ENCODE measurements at places on chromosomes 1 and 21.

DNA sequence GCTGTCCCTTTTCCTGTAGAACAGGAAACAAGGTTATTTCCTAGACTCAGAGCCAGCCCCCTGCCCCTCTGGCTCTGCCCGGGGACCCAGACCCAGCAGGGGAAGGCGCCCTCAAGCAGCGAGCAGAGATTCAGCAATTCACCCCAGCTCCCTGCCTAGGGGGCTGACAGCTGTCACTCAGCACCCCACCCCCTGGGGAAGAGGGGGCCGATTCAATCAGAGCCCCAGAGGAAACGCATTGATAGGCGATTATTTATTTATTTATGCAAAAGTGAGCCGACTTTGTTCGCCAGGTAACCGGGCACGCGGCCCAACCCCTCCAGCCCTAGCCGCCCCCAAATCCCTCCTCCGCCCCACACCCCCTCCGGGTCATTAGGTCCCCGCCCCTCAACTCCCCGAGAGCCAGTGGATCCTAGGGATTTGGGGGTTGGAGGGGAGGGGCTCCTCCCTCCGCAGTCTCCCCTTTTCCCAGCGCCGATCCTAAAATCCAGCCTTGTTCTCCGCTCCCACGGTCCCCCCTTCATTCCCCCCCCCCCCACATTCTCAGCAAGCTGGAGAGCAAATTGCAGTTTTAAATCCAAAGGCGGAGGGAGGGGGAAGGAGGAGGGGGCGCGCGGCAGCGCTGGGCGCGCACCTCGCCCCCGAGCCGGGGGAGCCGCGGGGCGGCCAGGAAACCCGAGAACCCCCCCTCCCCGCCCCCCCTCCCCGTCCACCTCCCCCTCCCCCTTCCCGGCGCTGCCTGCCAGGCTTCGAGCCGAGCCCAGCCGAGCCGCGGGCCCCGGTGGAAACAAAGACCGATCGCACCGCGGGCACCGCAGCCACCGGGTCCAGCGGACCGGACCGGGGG lies 1.3 kb downstream of the AHDC1 start:
- DNase-seq = peak; percentile 81

GRCh38 chr1:66929146-66929688 lies 4.4 kb downstream of the MIER1 start:
- DNase-seq = no peak

GRCh38 chr1:77940921-77941570 lies 37.8 kb downstream of the FUBP1 start:
- no peak for DNase-seq

GRCh38 chr1:62082456-62083363 lies 111.9 kb upstream of the L1TD1 start:
- peak; percentile 65 for DNase-seq

DNA sequence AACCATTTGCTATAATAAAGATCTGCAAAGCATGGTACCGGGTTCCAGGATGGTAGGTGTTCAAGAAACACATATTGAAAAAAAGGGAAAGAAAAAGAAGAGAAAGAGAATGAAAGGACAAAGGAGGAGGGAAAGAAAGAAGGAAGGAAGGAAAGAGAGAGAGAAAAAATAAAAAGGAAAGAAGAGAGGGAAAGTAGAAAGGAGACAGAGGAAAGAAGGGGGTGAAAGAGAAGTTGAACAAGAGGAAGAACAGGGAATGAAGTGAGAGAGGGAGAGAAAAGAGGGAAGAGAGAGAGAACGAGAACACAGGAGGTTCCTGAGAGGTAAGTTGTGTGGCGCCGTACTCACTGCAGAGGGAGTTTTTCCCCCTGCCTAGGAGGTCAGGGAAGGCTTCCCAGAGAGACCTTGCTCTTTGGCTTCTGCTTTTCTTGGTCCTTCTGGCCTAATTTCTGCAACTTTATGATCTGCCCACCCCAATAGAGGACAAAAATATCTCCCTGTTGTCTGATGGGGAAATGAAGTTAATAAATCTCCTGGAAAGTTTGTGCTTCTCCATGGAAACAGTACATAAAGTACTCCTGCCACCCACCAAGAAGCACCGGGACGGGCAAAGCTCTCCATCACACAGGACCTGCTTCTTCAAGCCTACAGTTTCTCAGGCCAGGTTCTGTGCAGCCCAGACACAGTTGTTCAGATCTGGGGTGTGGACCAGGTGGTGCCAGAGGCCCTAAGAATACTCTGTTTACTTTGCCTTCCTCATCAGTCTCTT lies 124.8 kb downstream of the ROR1 start:
- no peak for DNase-seq

GRCh38 chr1:202844259-202844658 lies 33.5 kb downstream of the PCAT6 start:
- no peak for DNase-seq

GRCh38 chr1:87236585-87236984 lies 92.1 kb upstream of the LMO4 start:
- no peak for DNase-seq

DNA sequence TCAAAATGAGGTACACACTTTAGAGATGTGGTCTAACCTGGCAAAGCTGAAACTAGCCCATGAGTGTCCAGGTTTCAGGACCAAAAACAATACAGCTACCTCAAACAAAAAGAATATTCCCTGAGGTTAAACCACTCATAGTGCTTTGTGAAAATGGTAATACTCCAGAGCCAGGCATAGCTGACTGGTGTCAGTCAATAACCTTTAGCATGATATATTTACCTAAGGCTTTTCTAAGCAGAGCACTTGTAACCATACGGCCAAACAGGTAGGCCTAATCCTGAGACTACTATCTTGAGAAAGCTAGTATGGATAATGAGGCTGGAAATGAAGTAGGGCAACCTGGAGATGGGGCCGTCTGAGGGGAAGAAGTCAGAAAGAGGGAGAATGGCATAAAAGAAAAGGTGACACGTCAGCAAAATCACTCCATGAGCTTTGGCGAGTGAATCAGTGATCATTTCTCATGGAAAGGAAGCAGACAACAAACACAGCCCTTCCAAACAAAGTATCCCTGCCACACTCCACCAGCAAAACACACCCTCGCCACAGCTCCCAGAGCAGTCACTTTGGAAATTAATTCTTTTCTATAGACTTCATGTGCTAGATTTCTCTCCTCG lies 1.7 kb upstream of the LRRC52 start:
- no peak for DNase-seq

DNA sequence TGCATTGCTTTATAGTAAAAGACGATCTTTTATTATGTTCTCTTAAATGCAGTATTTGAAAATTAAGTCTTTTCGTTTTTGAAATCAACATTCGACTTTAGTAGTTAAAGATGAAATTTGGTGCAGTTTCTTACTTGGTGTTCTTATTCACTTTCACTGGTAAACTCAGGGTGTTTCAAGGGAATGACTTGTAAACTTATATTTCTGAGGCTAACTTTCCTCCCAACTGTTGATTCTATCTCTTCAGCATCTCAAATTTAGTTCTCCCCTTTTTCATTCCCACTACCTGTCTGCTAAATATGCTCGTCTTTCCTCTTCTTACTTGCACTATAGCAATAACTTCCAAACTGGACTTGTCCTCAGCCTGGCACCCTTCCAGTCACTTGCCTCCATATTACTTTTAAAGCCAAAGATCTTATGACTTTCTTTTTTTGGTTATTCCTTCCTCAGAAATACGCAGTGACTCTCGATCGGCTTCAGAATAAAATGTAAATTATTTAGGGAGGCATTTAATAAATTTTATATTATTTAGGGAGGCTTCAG lies 988 bp downstream of the SLC35A3 start:
- peak; percentile 24 for DNase-seq

DNA sequence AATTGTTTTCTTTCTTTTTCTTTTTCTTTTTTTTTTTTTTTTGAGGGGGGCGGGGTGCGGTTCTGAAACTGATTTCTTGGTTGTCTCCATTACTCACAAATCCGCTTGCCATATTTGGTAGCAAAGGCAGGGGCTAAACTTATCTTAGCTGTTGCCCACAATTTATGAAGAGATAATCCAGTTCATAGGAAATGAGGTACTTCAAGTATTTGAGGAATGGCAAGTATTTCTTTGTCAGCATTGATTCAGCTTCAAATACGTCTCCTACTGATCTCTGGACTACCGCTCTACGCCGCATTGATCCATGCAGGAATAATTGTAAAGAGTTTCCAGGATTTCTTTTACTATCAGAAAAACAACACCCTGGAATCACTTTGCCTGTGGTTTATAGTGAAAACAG lies 289.2 kb upstream of the DPYD start:
- DNase-seq = no peak

- DNase-seq = no peak
These were observed 39.6 kb downstream of the PKP1 start for GRCh38 chr1:201322653-201323510.

GRCh38 chr21:30953605-30954004 lies 72.2 kb upstream of the KRTAP11-1 start:
- no peak for DNase-seq

GRCh38 chr1:90831910-90832309 lies 114.8 kb upstream of the BARHL2 start:
- peak; percentile 57 for DNase-seq

GRCh38 chr1:192626366-192627179 lies 9.4 kb upstream of the RGS13 start:
- DNase-seq = no peak

- DNase-seq = no peak
These were observed 215.9 kb downstream of the DISC1 start for GRCh38 chr1:231842441-231842840.

- peak; percentile 40 for DNase-seq
These were observed 10.1 kb downstream of the EPHA2 start for GRCh38 chr1:16145662-16146278.

- DNase-seq = no peak
These were observed 20.7 kb upstream of the ALDH4A1 start for GRCh38 chr1:18922848-18923755.

GRCh38 chr1:87929906-87930305 lies 601.2 kb downstream of the LMO4 start:
- no peak for DNase-seq

GRCh38 chr1:234400773-234401172 lies 27.5 kb downstream of the COA6 start:
- no peak for DNase-seq

DNA sequence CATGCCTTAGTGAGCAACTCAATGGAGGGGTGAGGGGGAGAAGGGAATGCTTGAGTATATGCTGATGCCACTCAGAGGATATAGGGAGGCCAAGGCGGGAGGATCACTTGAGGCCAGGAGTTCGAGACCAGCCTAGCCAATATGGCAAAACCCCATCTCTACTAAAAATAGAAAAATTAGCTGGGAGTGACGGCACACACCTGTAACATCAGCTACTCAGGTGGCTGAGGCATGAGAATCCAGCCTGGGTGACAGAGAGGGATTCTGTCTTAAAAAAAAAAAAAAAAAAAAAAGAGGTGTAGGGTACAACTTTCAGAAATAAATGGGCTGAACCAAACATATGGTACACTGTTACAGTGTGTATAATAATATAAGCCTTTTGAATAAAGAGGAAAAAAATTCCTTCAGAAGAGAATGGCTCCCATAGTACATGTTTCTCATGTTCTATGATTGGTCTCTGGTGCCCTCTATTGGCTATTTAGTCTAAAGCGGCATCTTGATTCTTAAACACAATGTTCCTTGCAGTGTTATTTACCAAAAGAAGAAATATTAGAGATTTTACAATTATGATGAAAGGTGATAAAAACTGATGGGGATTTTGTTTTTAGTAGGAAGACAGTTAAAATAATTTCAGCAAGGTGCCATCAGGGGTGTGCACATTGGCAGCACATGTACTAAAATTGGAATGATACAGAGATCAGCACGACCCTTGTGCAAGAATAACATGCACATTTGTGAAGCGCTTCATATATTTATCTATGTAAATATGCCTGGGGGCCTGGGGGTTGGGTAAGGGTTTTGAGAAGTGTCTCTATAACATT lies 109.8 kb downstream of the PATJ start:
- peak; percentile 31 for DNase-seq

GRCh38 chr1:197706601-197707000 lies 68.7 kb downstream of the DENND1B start:
- no peak for DNase-seq

DNA sequence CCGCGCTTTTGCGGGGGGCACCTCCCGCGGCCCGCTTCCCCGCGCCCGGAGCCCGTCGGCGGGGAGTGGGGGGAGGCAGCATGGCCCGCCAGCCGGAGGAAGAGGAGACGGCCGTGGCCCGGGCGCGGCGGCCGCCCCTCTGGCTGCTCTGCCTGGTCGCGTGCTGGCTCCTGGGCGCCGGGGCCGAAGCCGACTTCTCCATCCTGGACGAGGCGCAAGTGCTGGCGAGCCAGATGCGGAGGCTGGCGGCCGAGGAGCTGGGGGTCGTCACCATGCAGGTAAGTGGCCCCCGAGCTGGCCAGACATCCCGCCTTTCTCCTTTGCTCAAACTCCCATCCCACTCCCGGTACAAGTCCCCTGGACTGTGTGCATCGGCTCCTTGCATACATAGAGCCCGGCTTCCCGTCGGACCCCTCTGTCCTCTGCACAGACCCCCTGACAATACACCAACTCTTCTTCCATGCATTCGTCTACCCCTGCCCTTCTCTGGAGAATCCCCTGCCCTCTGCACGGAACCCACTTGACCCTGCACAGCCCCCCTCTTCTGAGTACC lies 812 bp downstream of the CACHD1 start:
- no peak for DNase-seq

DNA sequence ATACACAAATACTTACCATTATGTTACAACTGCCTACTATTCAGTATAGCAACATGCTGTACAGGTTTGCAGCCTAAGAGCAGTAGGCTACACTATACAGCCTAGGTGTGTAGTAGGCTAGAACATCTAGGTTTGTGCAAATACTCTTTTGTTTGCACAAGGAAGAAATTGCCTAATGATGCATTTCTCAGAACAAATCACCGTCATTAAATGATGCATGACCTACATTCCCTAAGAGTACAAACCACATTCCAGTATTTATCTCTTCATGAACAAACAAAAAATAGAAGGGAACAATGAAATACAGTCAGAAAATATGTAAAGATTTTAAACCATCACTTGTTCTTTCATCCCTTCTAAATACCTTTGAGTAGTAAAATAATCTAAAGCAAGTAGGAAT lies 109.7 kb upstream of the HP1BP3 start:
- no peak for DNase-seq

DNA sequence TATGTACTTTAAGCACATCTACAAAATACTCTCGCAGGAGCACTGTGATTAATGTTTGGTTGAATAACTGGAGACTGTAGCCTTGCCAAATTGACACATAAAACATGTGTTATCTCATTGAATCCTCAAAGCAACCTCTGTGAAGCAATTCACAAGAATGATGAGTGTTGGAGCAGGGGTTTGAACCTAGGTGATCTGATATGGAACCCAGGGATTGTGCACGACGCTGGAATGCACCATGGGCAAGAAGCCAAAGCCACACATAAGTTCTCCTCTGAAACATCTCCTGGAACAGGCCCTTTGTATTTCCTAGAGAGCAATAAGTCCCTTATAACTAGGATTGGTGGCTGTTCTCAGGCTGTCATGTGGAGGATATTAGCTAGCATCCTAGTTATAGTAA lies 124.6 kb upstream of the IVNS1ABP start:
- DNase-seq = no peak

DNA sequence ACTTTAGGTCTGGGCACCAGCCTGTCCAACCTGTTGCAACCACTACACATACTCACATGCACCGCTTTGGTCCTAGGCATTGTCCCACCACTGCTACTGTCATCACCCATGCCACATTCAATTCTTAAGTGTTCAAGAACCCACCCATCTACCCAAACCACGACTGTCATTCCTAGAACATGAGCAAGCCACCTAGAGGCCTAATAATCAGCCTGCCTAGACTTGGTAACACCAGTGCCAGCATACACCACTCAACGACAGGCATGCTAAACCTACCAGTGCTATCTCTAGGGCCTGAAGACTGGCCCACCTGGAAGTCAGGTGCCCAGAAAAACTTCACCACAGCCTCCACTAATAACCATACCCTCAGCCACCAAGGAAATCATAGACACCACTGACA lies 532.8 kb upstream of the DEPDC1 start:
- no peak for DNase-seq

All from K562 (cell line).